ENCODE measurements at places on chromosomes 7 and 10.

GRCh38 chr7:112009081-112009480 lies 197.1 kb downstream of the DOCK4 start:
- no peak for DNase-seq

- no peak for DNase-seq
These were observed 199.0 kb downstream of the DOCK4 start for GRCh38 chr7:112007185-112007584.

GRCh38 chr10:100327007-100327717 lies 2.9 kb downstream of the PKD2L1 start:
- DNase-seq: peak; percentile 42

DNA sequence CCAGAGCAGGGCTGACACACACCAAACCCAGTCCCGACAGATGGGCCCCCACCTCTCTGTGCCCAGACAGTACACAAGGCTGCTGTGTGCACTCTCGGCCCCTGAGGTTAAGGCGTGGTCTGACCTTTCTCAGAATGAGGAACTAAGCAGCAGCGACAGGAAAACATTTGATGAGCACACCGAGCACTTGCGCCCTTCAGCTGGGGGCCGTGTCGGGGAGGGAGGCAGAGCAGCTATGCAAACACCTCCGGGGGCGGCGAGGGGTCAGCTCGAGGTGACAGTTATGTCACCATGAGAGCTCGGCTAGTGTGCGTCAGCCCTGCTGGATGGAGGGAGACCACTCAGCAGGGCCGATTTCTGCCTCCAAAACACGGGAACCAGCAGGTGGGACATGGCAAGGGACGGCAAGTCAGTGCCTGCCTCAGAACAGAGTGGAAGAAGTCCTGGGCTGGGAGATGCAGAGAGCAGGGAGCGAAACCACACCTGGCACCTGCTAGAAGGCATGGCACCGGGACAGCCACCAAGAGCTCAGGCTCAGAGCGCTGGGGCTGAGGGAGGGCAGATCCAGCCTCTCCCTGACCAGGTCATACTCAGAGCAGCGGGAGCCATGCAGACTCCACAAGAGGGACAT lies 57.4 kb downstream of the CHST15 start:
- DNase-seq: peak; percentile 63

DNA sequence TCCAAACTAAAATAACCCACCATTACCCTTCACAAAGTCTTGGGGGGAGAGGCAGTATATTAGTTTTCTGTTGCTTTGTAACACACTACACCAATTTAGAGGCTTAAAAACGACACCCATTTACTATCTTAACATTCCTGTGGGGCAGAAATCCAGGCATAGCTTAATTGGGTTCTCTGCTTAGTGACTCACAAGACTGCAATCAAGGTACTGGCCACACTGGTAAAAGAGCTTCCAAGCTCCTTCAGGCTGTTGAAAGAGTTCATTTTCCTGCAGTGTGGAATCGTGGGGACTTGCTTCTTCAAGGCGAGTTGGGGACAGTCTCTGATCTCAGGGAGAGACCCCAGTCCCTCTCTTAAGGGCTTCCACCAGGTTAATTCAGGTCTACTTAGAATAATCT lies 139.1 kb downstream of the XPNPEP1 start:
- DNase-seq: no peak

All from femur (tissue), 1 donor.